HTR-8/SVneo (cell line): ENCODE measurements at places on chromosomes 2 and 18.
A peak's percentile ranks its signal among the peaks of the same experiment; 100 is the strongest.

- DNase-seq = no peak
These were observed 44.9 kb downstream of the CFAP210 start for GRCh38 chr2:169649278-169649677.

- DNase-seq = peak; percentile 14
These were observed 16.7 kb upstream of the WIPF1 start for GRCh38 chr2:174614261-174614660.

- no peak for DNase-seq
These were observed 38.6 kb downstream of the FEZ2 start for GRCh38 chr2:36559221-36559942.

DNA sequence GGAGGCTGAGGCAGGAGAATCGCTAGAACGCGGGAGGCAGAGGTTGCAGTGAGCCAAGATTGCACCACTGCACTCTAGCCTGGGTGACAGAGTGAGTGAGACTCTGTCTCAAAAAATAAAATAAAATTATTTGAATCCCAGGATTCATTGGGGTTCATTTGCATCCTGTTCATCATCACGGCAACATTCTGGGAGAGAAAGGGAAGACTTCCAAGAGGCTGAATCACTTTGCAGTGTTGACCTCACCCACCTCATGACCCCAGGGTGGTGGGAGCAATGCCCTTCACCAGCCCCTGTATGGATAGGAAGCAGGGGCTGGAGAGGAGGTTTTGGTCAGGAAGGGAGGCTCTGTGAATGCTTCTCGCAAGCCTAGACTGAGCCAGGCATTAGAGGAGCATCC, 195.6 kb downstream of the CTIF start:
- no peak for DNase-seq

- DNase-seq = no peak
These were observed 67.1 kb downstream of the ACTR2 start for GRCh38 chr2:65294701-65295100.

GRCh38 chr2:201915446-201915845, 109.1 kb downstream of the CDK15 start:
- no peak for DNase-seq

DNA sequence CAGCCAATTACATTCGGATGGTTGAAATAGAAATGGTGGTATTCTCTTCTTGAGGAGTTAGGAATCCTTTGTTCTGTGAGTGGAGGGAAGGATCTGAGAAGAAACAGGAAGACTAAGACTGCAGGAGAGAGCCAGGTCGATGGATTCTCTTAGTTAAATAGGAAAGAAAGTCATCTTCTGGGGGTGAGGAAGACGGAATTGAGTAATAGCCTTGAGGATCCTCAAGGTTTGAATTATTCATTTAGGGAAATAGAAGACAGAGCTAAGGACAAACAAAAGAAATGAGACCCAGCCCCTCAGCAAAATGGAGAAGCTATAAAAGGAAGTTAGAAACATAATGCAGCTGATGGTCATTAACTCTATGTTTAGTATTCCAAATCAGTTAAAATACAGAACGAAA, 1.8 kb downstream of the LAPTM4A start:
- no peak for DNase-seq

DNA sequence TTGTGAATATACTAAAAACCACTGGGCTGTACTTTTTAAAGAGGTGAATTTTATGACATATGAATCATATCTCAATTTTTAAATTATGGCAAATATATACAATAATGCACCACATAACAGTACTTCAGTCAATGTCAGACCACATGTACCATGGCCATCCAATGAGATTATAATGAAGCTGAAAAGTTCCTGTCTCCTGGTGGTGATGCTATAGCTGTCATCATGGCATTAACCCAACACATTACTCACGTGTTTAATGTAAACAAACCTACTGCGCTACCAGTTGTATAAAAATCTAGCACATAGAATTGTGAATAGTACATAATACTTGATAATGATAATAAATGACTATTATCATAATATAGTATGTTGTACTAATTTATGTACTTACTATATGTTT, 77.6 kb upstream of the ID2 start:
- no peak for DNase-seq

DNA sequence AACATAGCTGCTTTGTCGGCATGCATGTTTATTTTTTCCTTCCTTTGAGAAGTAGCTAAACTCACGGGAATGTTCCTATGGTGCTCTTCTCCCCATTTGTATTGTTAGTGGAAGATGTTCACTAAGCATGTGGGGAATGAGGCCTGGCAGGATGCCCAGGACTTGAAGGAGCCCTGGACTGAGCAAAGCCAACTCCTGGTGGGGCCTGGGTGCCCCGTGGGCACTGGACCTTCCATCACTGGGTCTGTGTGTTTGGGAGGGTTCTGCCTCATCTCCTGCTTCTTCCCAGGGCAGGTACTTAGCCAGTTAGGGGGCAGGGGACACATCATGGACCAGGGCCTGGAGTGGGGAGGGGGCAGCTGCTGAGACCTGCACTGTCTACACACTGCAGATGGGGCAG, 49.3 kb downstream of the ACAA2 start:
- no peak for DNase-seq

DNA sequence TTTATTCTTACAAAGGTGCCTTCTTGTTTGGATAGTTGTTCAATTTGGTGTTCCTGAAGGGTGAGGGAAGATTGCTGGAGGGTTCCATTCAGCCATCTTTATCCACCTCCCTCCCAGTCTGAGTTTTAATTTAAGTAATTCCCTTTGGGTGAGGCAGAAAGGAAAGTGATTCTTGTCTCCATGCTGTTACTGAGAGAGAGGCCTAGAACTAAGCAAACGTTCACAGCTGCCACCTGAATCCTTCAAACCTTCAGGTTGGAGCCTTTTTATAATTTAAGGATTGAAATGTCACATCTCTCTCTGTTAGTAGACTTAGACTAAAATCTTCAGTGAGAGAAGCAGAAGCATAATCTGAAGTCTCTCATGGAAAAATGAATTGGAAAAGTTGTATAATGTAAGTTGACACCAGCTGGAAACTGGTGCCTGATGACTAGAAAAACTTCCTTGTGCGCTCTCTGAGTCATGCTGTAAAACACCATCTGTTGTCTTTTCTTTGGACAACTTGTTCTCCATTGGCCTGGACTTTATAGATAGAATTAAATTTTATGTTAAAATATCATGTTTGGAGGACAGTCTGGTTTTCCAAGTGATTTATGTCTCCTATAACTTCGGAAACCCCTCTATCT, 14.6 kb downstream of the STRADB start:
- peak; percentile 45 for DNase-seq

GRCh38 chr18:12883372-12883683, 709 bp downstream of the PTPN2 start:
- DNase-seq = peak; percentile 15

DNA sequence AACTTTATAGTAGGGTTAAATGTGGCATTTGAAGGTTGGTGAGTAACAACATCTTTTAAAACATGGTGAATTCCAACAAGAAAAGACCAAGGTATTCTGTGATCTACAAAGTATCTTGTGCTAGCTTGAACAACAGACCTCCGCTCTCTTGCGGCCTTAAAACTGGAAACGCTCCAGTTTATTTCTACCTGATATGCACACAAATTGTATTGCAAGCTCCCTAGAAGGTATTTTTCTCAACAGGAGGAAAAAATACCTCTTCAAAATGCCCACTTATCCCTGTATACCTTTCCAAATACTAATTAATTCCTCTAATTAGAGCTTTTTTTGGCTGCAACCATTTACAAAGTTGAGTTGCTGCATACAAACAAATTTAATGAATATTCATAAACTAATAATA, 69.5 kb downstream of the KCNH7 start:
- DNase-seq = no peak

DNA sequence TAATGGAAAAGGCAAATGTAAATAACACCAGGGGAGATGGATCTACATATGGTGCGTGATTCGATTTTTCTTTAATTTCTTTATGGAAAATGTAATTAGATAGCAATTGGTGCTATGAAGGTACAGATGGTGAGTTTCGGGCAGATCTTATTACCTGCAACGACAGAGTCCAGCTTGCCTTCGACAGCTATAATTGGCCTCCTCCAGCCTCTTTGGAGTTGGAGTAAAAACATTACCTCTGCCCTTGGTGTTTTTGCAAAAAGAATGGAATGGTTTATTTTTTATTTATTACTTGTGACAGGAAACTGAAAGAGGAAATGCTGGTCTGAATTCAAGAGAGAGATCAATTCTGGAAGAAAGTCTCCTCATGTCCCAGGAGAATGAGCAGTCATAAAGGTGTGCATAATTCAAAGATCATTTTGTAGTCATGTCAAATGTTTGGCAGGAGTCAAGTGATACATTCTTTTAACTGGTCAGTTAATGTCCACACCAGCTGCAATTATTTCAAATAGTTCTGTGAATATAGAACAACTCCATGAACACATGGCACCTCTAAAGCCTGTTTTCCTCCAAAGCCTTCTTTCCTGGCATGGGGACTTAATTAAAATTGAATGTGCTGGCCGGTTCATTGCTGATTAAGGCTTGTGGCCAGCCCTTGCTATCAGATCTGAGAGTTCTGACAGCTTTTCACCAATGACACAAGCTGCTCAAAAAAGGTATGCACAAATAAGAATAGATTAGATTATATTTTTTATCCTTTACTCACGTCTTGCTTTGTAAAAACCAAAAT, 46.9 kb upstream of the KCNH7 start:
- DNase-seq = no peak

- peak; percentile 20 for DNase-seq
These were observed 122.3 kb upstream of the FHL2 start for GRCh38 chr2:105521176-105521575.

DNA sequence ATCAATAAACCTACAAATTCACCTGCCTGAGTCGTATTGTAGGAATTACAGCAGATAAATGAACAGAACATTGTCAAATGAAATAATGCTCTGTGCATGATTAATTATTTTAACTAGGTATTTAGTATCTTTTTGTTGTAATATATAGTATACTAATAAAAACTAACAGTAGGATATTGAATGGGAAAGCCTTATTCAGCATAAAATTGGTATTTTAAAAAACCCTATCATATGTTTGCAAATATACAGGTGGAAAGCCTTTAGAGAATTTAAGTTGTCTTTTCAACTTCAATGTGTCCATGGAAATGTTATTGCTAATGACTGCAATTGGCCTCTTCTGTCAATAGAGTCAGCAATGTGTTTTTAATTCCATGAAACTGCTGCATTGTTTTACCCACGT, 40.8 kb upstream of the SLC35F5 start:
- no peak for DNase-seq

GRCh38 chr18:47345291-47345690, 93.8 kb upstream of the SKOR2 start:
- no peak for DNase-seq

- no peak for DNase-seq
These were observed 199.8 kb downstream of the ZFP36L2 start for GRCh38 chr2:43026426-43027096.

- no peak for DNase-seq
These were observed 171.1 kb downstream of the LDLRAD4 start for GRCh38 chr18:13389491-13390131.

GRCh38 chr2:217227794-217228193, 367.9 kb upstream of the TNP1 start:
- DNase-seq = no peak

DNA sequence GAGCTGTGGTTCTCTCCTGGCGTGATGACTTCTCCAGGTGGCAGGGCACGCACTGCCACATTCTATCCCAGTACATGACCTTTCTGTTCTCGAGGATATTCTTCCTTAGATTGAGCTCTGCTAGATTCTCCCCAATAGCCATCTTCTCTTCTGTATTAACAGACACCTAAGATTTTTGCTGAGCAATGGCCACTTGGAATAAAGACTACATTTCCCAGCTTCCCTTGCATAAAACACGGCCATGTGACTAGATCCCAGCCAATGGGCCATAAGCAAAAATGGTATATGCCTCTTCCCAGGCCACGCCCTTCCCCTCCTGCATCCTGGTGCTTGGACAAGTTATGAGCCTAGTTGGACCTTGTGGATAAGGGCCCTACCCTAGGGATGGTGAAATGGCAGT, 82.1 kb downstream of the EIF2AK3 start:
- DNase-seq = peak; percentile 50

DNA sequence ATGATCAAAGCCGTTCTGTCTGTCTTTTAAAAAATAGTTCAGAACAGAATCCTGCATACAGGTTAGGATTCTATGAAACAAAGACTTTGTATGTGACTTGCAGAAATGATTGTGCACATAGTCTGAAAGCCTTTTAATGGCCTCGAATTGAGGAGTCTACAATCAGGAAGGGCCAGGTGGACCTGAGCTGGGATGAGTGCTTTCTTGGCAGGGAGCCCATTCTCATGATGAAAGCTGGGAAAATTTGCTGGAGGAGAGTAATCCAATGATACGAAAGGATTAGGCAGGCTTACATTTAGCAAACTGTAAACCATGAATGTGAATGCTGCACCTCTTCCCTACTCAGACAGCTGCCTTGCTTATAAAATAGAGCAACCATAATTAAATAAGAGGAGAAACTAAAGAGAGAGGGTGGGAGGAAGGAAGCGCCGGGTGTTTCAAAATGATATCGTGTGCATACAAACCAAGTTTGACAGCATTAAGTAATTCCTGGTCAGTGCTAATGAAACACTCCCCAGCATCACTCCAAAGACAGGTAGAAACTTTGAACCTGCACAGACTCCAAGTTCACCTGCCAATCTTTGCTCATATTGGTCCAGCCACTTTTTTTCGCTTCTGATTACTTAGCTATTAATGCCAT, 23.7 kb upstream of the CXCR4 start:
- no peak for DNase-seq

DNA sequence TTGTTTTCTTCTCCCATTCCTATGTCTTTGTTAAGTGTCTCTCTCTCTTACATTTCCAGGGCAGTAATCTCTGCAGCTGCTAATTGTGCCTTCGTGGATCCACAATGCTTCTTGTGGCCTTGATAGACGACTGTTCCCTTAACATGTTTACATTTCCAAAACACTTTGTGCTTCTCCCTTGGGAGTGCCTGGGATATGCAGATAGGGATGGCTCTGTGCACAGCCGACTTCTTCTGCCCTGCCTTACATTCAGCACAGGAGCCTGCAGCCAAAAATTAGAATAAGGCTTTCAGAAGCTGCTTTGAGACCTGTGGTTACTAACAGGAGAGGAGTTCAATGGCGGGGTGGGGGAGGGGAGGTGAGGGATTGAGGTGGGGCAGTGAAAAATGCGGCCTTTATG, 328.9 kb downstream of the TDRD15 start:
- DNase-seq = no peak
